CD4-positive, alpha-beta T cell treated with Interleukin-4 for 1 hour (primary cell): ENCODE measurements at places on chromosomes 11 and 22.
A peak's percentile ranks its signal among the peaks of the same experiment; 100 is the strongest.

- no peak for DNase-seq
Observed at GRCh38 chr22:30291058-30291892, 2.0 kb upstream of the CASTOR1 start.

GRCh38 chr11:129434641-129435498 lies 59.2 kb downstream of the BARX2 start:
- DNase-seq, result no peak

- no peak for DNase-seq
Observed at GRCh38 chr11:77055101-77055561, 11.6 kb upstream of the CAPN5 start.

GRCh38 chr11:20122131-20122530 lies 38.1 kb downstream of the DBX1 start:
- no peak for DNase-seq

DNA sequence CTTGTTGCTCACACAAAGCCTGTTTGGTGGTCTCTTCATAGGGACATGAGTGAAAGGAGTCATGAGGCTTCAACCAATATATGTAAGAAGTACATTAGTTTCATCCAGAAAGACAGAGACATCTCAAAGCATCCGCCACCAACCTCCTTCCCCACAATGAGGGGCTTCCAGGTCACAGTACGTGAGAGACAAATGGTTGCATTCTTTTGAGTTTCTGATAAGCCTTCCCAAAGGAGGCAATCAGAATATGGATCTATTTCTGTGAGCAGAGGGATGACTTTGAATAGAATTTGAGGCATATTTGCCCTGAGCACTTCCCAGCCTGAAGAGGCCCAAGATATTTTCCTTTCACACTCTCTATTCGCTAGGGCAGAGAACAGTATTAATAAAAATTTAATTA lies 931.1 kb downstream of the FAM181B start:
- DNase-seq, result no peak

DNA sequence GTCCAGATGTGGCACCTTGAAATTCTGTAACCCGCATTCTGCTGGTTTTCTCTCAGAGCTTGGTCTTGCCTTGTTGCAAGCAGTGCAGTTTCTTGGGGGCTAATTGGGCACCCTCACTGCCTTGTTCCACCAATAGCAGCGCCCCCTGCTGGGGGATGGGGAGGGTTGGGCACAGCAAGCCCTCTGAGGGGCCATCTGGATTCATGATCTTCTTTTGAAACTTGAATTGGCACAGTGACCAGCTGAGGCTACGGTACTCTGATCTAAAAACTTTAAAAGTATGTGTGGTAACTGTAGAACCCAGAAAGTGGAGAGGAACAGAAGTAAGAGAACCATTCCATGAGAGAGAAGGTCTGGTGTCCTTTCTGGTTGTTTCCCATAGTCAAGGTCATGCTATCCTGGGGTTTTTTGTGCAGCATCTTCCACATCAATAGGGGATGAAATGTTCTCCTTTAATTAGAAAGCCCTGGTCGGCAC lies 64.2 kb downstream of the MED15 start:
- peak; percentile 58 for DNase-seq

GRCh38 chr22:27840436-27840835 lies 38.9 kb upstream of the MN1 start:
- DNase-seq, result no peak

- no peak for DNase-seq
Observed at GRCh38 chr22:31055635-31056159, 25.4 kb upstream of the SMTN start.

- DNase-seq, result no peak
Observed at GRCh38 chr22:21013657-21014201, 1.2 kb upstream of the P2RX6 start.

GRCh38 chr11:45859661-45860140 lies 12.4 kb downstream of the CRY2 start:
- DNase-seq, result no peak

DNA sequence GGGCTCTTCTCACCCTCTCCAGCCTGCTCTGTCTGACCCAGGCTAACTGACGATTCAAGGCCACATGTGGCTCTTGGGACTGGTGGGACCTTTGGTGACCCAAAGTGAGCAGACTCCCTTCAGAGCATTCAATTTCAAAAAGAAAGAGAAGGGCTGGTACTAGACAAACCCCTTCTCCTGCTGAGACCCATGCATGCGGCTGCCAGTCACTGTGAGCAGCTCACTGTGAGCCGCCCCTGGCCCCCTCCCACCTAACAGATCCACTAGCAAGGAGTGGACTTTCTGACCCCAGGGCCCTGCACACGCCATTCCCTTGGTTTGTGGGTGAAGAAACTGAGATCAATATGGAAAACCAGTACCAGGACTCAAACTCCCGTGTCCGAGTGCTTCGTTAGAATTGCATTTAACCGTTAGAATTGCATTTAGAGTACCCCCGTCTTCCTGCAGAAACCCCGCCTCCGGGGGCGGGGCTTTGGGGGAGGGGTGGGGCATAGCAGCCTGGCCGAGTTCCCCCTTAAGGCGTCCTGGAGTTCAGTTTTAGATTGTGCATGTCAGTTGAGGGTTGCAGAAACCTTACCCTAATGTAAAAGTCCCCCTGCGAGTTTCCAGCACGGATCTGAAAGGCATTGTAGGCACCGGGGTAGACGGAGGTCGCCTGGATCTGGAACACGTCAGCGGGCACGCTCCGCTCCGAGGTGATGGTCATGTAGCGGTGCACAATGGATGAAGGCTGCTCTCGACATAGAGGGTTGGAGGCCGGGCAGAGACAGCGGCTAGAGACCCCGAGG lies 5.1 kb downstream of the EFEMP2 start:
- DNase-seq, result no peak

DNA sequence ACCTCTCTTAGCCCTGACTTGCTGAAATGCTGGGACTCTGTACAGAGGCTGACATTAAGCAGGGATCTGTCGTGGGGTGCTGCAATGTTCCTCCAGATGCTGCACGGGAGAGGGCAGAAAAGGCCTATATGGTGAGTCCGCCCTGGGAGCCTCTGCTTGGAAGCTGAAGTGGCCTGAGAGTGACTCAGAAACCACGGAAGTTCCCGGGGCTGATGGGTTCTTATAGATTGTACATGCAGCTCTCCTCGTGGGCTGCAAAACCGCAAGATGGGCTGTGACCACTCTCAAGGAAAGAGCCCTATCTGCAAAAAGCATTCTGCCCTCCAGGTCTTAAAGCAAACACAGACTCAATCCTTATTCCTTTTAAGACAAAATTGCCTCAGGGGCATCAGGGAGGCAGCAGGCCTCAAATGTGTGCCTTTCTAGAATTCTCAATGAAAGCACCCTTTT lies 5.8 kb upstream of the SLC43A3 start:
- no peak for DNase-seq

DNA sequence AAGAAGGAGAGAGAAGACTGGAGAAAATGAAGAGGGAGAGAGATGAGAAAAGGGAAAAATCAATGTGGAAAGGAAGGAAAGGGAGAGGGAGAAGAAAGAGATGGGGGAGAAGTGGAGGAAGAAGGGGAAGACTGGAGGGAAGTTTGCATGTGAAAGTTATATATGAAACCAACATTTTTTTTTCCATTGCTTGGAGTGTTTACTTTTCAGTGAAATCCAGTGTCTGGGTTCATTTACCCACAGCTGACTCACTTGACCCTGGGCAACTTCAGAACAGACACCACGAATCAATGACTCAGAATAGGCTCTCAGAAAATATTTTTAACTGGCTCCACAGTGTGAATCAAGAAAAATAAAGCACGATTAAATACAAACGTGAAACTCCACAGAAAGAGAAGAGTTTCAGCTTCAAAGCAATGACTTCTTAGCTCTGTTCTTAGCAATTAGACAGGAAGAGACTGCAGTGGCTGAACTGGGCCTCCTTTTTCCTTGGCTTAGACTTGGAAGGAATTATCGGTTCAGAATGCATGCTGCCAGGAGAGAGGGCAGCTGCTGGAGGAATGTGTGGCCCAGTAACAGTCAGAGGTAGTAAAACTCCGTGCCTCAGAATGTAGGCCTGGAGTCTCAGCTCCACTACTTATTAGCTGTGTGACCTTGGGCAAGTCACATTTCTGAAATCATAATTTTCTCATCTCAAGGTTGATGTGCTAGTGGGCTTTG lies 237.5 kb downstream of the MIAT start:
- no peak for DNase-seq

- DNase-seq, result no peak
Observed at GRCh38 chr11:34030382-34030781, 21.1 kb upstream of the CAPRIN1 start.

DNA sequence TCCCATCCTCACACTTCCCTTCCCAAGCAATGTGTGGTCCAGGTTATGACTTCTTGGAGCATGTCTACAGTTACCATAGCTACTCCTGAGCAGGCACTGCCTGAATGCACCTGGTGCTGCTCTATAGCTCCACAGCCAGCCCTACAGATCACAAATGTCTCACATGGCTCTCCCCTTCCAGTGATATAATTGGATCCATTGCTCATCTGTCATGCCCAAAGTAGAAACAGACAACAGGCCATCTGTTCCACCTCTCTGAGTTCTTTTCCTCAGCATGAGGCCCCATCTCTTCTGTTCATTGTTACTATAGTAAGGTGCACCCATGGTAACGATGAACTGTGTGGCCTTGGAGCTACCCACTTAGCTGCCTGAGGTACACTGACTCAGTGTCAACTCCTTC lies 320.3 kb upstream of the ZC3H12C start:
- no peak for DNase-seq

DNA sequence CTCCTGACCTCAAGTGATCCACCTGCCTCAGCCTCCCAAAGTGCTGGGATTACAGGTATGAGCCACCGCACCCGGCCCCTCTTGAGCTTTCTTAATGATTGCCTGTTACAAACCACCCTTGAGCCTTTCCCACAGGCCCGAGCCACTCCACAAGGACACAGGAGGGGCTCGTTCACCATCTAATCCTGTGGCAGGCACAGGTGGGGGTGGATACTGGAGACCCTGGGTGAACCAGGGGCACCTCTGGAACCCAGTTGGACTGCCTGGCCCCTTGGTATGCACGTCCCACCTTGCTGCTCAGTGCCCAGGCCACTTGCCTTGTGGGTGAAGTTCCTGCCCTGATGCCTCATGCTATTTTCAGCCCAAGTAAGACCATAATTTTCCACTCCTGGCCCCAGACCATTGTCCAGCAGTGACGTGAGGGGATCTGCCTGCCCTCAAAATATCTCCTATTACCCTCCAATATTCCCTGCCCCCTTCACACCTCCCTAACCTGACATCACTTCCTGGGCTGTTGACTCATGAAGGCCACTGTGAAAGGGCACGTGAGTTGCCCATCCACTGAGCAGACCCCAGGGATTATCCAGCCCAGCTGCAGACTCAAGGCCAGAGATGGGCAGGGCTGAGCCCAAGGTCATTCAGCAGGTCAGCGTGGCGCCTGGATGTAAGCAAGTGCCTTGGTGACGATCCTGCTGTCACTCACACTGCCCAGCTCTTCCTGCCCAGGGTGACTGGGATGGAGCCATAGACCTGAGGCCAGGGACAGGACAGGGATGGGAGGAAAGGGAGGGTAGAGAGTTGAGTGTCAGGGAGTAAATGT lies 19.6 kb downstream of the P2RY2 start:
- DNase-seq, result no peak

DNA sequence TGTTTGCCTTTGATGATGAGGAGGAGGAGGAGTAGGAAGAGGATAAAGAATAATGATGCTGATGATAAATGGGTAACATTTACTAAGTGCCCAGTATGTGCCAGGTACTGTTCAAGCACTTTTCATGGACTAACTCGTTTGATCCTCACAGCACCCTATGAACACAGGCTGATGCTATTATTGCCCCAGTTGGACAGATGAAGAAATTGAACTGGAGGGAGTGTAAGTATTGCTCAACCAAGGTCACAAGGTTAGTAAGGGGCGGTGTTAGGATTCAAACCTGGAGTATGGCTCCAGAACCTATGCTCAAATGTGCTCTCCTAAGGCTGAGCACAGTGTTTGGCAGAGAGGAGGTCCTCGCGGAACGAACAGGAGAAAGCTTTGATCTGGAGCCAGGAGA lies 78.6 kb downstream of the SYN3 start:
- DNase-seq, result no peak

- no peak for DNase-seq
Observed at GRCh38 chr11:66157182-66157864, 87.3 kb downstream of the PACS1 start.

DNA sequence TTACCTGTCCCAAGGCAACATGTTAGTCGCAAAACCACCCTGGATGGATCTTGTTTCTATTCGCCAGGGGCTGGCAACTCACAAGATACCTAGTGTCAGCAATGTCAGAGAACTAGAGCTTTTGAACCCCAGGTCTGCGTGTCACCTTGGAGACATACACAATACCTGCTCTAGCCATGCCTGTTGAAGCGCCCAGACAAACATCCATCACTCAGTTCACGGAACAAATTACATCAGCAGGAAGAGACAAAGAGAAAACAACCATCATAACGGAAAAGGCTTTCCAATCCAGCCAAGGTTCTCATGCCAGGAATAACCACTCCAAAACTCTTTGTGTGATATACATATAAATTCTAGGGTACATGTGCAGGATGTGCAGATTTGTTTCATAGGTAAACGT lies 2.2 kb downstream of the CD59 start:
- no peak for DNase-seq

DNA sequence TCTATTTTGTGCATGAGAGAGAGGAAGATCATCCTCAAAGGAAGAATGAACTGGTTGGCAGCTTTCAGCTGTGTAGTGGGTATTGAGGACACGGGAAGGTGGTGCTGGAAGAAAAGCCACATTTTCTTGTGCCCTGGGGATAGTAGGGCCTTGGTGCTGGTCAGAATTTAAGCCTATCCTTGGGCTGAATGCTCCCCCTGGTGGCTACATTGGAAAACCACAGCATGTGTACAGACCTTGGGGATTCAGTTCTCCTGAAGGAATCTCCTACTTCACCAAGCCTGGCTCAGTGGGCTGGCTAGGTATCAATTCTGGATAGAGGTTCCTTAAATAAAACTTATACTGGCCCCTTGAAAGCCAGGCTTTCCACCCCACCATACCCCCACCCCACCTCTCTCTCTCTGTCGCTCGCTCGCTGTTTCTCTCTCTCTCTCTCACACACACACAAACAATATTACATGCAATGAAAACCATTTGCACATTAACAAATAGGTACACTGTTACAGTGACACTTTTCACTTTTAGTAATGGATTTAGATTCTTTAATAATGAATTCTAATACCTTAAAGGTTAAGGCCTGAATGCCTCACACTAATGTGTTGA lies 2.8 kb upstream of the OR51M1 start:
- DNase-seq, result peak; percentile 4

- DNase-seq, result no peak
Observed at GRCh38 chr11:69374946-69375310, 81.0 kb downstream of the MYEOV start.

DNA sequence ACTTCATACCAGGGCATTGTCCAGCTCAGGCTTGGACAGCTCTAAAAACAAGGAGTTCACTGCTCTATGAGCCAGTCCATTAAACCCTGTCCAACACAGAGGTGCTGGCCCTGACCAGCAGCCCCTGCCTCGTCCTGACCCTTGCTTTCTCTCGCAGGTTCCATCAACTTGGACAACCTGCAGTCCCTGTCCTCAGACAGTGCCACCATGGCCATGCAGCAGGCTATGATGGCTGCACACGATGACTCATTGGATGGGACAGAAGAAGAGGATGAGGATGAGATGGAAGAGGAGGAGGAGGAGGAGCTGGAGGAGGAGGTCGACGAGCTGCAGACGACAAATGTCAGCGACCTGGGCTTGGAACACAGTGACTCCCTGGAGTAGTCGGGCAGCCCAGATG lies 65.1 kb downstream of the FEZ1 start:
- no peak for DNase-seq

GRCh38 chr11:111765320-111765983 lies 737 bp downstream of the PPP2R1B start:
- DNase-seq, result peak; percentile 19
